ENCODE measurements at places on chromosomes 1 and 21.

DNA sequence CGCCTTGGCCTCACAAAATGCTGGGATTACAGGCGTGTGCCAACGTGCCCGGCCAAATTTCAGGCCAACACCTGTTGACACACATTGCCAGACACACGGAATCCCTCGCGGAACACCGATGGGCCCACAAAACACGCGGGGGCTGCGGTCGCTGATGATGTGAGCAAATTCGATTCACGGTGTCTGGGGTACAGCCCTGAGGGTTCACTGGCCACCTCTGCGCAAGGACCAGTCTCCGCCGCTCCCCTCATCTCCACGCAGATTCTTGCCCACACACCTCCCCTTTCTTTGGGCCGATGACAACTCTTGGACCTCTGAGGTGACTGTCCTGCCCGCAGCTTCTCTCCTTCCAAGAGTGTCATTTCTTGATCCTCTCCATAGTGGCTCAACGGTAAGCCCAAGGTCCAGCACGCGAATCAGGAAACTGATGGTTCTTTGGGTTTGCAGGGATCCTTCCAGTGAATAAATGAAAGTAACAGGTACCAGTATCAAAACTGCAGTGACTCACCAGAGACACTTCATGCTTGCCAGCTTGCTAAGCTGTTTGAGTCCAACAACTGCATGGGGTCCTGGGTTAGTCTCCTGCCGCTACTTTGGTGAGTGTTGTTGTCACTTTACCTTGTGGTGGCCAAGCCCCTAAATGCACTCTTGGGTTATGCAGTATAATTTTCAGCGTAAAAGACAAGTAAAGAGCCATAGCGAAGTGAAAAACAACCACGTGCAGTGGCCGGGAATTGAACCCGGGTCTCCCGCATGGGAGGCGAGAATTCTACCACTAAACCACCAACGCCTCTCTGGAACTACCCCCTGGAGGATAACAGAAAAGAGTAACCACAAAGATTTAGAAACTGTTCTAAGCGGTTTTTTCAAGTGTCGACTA, 11.0 kb upstream of the RNU1-3 start:
- no peak for DNase-seq

GRCh38 chr1:89276690-89277089, 4.0 kb upstream of the GBP5 start:
- no peak for DNase-seq

GRCh38 chr1:15937146-15937545, 38.8 kb downstream of the ZBTB17 start:
- no peak for DNase-seq

GRCh38 chr1:15452216-15452615, 4.3 kb upstream of the CELA2A start:
- DNase-seq, result no peak

DNA sequence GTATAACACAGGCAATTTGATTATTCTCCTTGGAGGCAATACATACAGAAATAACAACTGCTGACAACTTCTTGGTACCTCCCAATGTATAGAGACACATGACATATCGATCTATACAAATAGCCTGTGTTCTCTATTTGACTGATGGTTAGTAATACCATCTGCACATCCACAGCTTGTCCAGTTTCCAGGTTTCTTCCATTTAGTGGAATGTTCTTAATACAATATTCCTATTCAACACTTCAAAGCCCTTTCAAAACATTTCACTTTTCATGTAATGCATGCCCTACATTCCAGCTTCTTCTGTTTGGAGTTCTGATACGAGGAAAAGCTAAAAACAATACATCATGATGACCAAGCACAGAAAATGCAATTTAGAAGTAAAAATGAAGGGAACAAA, 37.0 kb upstream of the GORAB start:
- no peak for DNase-seq

GRCh38 chr1:25672763-25673409, 56.3 kb downstream of the MAN1C1 start:
- no peak for DNase-seq

DNA sequence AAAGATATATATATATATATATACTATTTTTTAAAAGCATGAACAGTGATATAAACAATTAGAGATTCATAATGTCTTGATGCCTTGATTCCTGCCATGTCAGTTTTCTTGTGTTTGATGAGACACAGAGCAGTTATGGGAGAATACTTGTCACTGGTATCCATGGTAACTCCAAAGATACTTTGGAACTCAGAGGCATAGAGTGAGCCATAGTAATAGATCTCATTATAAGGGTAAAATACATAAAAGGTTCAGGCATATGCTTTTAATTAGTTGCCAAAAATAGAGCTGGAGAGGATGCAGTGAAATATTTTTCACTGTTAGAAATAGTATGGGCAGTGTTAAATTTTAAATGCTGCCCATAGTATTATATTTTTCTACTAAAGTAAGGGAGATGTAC, 134.1 kb downstream of the SYT14 start:
- DNase-seq, result no peak

DNA sequence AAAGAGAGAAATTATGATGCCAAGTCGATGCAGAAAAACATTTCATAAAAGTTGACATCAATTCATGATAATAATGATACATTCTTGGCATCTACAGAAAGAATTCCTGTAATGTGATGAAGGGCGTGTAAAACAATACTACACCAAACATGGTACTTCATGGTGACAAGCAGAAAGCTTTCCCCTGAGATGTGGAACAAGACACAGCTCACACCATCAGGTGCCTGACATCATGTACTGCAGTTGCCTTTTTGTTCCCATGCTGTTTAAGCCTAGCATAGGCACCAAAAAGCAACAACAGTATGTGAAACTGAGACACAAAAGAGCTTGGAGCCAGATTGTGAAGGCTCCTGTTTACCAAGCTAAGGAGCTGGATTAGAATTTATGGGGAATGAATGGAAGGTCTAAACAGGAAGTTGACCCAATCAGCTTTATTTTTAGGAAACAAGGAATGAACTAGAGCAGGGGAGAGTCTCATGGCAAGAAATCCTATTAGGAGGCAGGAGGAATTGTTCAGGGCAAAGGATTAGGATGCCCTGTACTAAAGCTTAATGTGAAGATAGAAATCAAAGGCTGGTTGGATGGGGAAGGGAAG, 67.2 kb downstream of the SYDE2 start:
- no peak for DNase-seq

GRCh38 chr1:10108134-10108663, 75.4 kb downstream of the UBE4B start:
- no peak for DNase-seq

DNA sequence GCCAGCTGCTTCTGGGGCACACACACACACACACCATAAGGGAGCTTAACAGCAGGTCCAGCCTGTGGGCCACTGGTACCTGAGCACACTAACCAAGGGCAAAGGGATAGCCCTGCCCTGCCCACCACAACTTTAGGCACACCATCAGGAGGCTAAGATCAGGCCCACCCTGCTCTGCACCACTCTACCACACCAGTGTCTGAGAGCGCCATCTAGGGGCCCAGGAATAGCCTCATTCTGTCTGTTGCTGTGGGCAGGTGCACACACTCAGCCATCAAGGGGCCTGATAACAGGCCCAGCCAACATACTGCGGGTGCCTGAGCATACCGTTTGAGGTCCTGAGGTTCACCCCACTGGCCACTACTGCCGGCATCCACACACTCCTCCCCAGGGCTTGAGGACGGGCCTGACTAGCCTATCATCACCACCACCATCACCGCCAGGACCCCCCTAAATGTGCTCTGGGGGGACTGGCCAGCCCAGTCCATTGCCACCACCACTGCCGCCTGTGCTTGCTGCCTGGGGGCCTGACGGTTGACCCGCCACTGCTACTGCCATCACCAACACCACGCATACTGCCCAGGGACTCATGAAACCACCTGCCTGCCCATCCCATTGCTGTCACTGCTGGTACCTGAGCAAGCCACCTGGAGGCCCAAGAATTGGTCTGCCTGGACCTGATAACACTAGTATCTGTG, 31.3 kb downstream of the NSL1 start:
- no peak for DNase-seq

- no peak for DNase-seq
These were observed 5.1 kb downstream of the AHCYL1 start for GRCh38 chr1:109989506-109990301.

DNA sequence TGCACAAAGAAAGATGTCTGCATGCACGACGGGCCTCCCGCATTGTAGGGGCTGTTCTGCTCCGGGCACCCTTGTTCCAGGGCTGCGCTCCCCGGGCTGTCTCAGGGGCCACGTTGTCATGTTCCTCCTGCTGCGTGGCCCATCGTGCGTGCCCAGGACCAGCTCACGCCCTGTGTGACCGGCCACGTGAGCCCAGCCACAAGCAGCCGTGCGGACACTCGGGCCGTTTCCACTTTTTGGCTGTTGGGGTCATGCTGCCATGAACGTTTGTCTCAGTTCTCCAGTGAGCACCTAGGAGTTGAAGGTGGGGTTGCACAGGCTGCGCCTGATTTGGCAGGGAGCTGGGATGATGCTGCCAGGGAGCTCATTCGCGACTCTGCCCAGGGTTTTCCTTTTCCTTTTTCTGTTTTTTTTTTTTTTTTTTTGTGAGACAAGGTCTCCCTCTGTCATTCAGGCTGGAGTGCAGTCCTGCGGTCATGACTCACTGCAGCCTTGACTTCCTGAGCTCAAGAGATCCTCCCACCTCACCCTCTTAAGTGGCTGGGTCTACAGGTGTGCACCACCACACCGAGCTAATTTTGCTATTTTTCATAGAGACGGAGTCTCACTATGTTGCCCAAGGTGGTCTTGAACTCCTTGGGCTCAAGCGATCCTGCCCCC, 17.4 kb downstream of the PDXK start:
- DNase-seq, result no peak

GRCh38 chr1:77888081-77888780, at the start of gene NEXN:
NEXN (plus strand) TSS chr1:77888624; CDS start chr1:77916107, 27,483 bp downstream.
- peak; percentile 50 for DNase-seq

DNA sequence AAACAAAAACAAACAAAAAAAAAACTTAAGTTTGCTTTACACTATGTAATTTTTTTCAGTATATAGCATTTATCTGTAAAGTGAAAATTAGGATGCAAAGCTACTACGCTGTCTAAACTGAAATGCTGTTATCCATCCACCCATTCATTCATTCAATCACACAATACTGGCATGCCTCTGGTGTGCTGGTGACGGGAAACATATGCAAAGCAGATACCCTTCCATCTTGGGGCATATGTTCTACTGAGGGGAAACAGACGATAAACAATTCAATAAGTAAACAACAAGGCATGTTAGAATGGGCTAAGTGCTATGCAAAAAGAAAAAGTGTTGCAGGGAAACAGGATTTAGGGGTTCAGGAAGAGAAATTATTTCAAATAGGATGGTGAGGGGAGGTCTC, 3.2 kb downstream of the CLSTN1 start:
- DNase-seq, result no peak

- no peak for DNase-seq
These were observed 46.1 kb upstream of the FBXO28 start for GRCh38 chr1:224067621-224068457.

GRCh38 chr1:193479187-193479586, 292.8 kb upstream of the B3GALT2 start:
- DNase-seq, result no peak

DNA sequence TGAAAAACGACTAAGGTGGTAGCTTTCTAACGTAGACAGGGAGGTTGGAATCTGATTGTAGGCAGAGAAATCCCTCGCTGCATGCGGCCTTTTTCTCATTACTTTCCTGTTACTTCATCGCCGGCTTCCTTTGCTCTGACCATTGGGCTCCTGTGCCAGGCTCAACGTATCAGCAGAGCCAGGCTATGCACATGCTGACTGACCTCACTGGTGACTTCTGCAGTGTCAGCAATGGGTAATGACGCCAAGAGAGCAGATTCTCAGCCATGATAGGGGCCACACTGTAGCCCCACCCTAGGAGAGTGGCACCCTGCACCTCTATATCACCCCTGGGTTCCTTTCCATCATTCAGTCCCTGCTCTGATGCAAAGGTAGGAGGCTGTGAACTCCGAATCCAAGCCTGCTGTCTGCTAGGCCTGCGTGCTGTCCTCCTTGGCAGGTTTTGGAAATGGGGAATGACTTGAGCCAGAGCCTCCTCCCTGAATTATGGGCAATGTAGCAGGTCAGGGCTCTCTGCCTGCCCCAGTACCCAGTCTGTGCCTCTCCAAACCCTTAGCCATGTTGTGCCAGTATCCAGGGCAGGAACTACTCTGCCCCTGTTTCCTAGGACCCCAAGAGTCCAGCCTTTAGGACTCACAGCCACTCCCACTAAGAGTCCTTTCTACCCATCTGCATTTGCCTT, 11.4 kb downstream of the PPFIA4 start:
- no peak for DNase-seq

GRCh38 chr21:25360593-25360992, 246.7 kb downstream of the MRPL39 start:
- no peak for DNase-seq

GRCh38 chr1:54456921-54457529, 50.8 kb upstream of the SSBP3 start:
- no peak for DNase-seq

DNA sequence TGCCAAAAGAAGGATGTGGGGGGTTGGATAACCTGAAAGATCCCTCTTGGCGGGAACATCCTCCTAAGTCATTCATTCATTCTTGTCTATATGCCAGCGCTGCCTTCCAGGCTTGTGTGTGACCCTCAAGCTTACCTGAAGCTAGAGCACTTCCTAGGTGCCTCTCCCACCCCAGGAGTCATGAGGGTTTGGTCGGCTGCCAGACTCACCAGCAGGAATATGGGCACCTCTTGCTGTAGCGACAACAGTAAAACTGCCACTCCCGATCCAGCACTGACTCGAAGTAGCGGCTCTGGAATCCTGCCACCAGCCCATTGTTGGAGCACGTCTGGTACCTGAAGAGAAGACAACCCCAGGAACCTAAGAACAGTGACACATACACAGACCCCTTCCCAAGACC, 15.0 kb downstream of the DPT start:
- no peak for DNase-seq

- DNase-seq, result no peak
These were observed 69.2 kb upstream of the ARTN start for GRCh38 chr1:43864111-43865045.

GRCh38 chr1:101158424-101158823, 78.4 kb upstream of the S1PR1 start:
- no peak for DNase-seq

- no peak for DNase-seq
These were observed 3.1 kb downstream of the CCDC190 start for GRCh38 chr1:162857850-162858249.

GRCh38 chr21:32257962-32258785, 20.7 kb downstream of the MIS18A start:
- DNase-seq, result peak; percentile 27

DNA sequence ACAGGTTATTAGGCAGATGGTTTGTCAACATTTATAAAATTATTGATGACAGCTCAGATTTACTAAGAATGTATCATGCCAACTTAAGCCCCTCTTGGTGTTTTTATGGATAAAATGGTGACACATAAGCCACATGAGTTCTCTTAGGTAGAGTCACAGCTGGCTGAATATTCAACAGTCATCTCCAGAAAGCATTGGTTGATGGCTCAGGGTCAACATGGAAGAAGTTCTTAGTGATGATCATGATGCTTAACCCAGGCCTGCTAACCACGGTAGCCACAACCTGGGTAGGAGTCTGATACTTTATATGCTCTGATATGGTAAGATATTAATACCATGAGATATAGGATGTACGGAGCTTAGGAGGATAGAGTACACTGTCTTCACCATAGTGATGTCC, 46.4 kb upstream of the SIPA1L2 start:
- no peak for DNase-seq

Measured in NCI-H526 treated with DMSO at 0.1 percent for 48 hours (cell line).